Mucosa of gallbladder (tissue), 1 donor: ENCODE measurements at places on chromosomes 3 and 15. TPM values are rescaled to one million over a fixed set of nuclear protein-coding genes. Genes with fewer than 3 reads are reported as not detected.

Gene CCNB2
- 2.2 TPM for total RNA-seq

Gene FANCD2OS
- total RNA-seq = not detected

Gene GRIP2
- total RNA-seq = 2.1 TPM

Gene ADAMTSL3
- 5.7 TPM for total RNA-seq

Gene CLDN11
- 36.7 TPM for total RNA-seq

Gene GAP43
- 1.8 TPM for total RNA-seq

Gene SEMA3B
- 87.0 TPM for total RNA-seq

DNA sequence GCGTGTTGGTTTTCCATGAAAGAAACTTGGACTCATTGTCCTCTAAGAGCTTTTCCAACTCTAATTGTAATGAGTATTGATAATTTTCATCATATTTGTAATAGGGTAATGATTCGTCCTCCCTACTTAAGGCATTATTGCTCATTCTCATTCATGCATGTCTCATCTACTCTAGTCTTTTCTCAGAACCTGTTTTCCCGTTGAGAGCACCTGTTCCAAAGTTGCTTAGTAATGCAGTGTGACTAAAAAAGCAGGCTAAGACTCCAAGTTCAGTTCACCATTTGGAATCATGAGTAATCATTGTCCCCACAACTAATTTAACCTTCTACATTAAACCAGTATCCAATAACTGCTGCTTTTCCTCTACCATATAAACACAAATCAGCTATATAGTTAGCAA is 84.0 kb downstream of the FILIP1L start:
- DNase-seq = no peak

DNA sequence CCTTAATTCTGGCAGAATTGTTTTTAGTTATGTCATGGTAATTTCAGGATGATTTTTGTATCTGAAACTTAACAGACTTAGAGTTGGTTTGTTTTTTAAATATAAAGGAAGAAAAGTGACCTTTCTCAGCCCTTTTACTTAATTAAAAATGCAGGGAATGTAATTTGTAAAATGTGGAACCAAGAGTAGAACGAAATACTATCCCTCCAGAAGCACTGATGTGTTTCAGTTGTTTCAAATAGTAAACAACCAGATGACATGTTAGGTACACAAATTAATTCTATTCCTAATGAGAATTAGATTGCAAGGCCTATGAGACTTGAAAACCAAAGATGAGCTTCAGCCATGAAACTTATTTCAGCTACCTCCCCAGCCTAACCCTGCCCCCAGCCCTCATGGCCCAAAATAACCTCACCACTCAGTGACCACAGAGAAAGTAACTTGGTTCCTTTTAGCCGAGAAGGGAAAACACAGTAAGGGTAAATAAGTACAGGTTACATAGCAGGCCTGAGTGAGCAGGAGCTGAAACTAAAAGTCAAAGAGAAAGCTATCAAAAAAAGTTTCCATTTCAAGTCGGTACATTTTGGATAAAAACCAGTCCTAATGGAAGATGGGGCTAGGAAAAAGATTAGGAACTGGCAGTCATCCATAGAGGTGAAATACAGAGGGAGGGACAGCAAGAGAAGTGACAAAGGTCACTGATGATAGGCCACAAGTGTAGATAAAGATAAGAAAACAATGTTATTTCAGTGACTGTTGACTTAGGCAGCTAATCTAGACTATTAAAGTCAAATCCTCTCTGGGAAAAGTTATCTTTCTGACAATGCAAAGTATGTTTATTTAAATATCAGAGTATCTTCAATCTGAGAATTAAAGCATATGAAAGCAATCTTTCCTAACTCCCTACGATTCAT is 23.2 kb downstream of the SENP8 start:
- DNase-seq = no peak

DNA sequence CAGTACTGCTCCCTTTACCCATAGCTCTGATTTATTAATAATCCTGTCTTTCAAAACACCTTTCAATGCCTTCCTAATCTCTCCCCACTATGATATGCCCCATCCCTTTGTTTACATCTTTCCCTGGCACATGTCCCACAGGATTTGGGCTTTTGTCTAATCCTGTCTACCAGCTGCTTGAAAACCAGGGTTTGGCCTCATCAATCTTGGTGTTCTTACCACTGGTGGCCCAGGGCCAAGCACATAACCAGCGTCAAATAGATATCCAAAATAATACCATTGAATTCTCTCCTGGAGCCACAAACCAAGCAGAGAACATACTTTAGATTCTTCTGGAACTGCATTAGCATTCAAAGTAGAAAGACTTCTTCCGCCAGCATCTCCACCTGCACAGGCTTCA is 104.8 kb upstream of the PPP2R3A start:
- no peak for DNase-seq

DNA sequence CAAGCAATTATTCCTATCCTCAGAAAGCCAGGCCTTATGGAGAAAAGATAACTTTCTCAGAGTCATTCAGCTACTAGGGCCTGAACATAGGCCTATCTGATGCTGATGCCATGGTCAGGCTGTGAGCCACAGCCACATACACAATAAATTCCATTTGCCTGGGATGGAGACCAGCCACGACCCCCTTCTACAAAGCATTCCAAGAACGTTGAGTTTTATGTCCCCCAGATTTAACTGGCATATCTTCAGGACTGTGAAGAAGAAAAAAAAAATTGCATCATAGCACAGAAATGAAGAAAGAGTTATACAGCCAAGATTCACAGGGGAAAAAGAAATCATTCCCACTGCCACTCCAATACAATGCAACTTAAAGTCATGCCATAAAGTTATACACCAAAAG is 100.0 kb downstream of the THBS1 start:
- DNase-seq = no peak

DNA sequence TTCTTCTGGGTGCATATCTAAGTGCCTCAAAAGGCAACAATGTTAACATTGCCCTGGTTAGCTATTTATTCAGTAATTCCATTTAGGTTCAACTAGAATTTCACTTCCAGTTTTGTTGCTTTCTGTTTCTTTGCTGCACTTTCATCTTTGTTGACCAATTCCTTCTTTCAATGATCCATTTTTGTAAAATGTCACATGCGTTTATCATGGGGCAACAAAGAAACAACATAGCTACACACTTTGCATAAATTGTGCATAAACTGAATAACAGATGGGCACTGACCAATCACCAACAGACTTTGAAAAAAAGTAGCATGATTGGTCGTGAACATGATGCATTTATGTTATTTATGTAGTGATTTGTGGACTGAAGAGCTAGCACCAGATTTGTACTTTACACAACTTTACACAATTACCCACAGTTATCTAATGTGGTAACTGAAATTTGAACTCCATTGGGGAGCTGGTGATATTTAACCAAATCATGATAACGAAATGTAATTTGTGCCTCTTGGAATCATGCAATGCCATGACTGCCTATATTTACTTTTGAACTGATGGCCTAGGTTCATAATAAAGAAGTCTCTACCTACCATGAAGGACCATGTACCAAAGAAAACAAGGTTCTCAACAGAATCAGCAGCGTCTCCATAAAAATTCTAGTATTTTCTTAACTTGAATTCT is 7.1 kb upstream of the CPOX start:
- DNase-seq = no peak

DNA sequence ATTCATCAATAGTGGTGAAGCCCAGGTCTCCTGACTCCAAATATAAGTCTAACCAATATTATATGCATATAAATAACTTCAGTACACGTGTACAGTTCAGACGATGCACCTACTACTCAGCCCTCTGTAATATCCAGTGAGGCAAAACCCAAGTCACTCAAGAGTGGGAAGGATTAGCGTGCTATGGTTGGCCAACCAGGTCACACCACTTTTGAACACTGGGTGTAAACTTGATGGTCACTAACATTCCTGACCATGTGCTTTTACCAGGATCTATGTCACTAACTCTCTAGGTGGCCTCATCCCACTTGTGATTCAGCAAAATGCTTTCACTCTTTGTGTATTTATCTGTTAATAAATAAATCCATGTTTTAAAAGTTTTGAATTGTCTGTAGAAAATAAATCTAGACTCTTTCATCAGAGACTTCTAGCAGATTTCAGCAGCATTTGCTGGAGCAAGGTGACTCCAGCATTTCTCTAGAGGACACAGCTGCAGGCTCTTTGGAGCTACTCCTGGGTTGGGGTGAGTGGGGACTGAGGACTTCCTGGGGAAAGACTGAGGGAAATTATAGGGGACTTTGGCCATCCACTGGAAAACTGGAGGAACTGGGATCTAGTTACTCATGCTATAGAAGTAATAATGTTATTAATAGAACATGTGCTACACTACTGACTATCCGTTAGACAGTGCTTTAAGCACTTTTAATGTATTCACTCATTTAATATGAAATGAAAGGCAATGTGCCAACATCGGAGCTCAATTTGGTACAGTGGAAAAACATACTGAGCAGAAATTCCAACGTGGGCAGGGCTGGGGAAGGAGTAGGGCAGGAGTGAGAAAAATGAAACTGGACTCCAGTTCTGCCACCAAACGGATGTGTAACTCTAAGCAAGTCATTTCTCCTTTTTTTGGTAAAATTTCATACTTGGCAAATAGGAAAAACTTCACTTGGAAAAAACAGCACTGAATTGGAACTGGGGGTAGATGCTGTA is 97.9 kb downstream of the RORA start:
- DNase-seq = no peak

DNA sequence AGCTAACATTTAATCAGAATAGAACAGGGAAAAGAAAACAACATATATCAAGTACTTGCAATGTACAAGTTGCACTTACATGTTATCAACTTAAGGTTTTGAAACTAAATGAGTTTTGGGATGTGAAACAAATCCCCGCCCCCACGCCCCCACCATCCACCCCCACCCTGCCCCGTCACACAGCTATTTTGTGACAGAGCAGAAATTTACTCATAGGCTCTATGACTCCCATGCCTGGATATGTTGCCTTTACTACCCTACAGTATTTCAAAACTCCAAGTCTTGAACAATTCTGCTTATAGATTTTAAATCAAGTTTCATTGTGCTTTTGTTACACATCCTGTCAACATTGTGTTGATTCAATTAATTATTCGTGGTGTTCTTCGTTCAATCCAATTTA is 18.1 kb upstream of the IL1RAP start:
- DNase-seq = no peak

- DNase-seq = no peak
Measured at GRCh38 chr3:11499144-11499543, 144.6 kb downstream of the VGLL4 start.

DNA sequence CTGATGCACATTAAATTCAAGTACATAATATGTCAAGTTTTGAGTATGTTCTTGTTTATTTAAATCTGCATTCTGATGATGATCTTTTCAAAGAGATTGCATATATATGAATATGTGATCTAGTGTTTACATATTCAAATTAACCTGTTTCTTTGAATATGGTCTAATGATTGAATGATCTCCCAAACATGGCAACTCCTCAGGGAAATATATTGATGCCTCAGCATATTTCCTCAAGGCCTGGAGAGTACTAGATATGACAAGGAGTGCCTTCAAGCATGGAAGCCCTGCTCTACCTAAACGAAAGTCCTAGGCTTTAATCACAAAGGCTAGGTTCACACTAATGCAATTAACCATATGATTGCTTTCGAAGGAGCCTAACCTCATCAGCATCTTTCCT is 532.8 kb downstream of the ZIC1 start:
- no peak for DNase-seq

- no peak for DNase-seq
Measured at GRCh38 chr3:143224716-143225115, 105.1 kb downstream of the CHST2 start.

GRCh38 chr15:80216141-80216540 is 35.9 kb downstream of the CTXND1 start:
- DNase-seq = no peak

GRCh38 chr3:125005222-125005621 is 50.6 kb downstream of the HEG1 start:
- no peak for DNase-seq

- no peak for DNase-seq
Measured at GRCh38 chr3:44416031-44417030, 61.1 kb downstream of the ZNF445 start.

GRCh38 chr15:65182538-65182937 is 2.6 kb downstream of the CLPX start:
- no peak for DNase-seq

DNA sequence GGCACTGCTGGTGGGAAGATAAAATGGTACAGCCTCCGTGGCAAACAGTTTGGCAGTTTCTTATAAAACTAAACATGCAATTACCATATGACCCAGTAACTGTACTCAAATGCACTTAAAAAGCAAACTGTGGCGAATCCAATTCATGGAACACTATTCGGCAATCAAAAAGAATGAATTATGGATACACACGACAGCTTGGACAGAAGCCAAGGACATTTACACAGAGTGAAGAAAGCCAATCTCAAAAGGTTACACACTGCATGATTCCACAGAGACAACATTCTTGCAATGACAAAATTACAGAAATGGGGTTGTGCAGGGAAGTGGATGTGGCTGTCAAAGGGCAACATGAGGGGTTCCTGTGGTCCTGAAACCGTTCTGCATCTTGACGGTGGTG is 122.1 kb upstream of the IQSEC1 start:
- no peak for DNase-seq

- no peak for DNase-seq
Measured at GRCh38 chr3:112365636-112366035, 32.7 kb downstream of the CD200 start.

- DNase-seq = no peak
Measured at GRCh38 chr15:77548589-77549557, 83.8 kb downstream of the LINGO1 start.
